ENCODE measurements at places on chromosomes 3 and 15.
A peak's percentile ranks its signal among the peaks of the same experiment; 100 is the strongest.

DNA sequence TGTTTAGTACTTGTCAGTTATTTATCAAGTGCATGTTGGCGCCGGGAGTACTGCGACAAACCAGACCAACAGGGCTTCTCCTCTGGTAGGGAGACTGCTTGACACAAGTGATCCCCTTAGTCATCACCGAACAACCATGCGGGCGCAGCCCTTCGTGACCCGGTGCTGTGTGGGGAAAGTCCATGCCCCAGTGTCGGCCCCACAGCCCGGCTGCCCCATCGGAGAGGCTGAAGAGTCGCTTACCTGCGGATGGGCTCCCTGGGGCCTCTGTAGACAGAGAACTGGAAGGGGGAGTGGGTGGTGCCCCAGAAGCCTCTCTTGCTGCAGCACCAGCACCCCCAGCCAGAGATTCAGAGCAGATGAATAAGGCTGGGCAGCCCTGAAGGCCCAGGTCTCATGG lies 90.3 kb upstream of the PRR23E start:
- DNase-seq, result no peak

DNA sequence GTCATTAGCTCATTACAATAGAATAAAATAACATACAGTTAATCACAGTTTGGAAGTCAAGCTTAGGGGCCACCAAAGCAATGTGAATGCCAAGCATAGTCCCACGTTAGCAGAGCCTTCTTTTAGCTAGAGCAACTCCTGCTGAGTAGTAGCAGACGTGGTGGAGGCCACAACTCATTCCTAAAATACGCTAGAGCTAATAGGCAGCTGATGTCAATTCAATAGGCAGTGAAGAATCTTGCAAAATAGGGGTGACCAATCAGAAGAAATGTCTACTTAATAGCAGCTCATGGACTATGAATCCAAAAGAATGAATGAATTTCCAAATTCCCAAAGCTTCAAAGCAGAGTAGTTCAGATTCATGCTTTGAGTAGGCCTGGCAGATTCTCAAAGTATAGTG lies 292.9 kb upstream of the RORA start:
- DNase-seq, result no peak

GRCh38 chr3:124363476-124363875 lies 366.8 kb upstream of the UMPS start:
- DNase-seq, result no peak

- DNase-seq, result no peak
Measured at GRCh38 chr15:66524838-66525237, 19.7 kb downstream of the ZWILCH start.

- DNase-seq, result no peak
Measured at GRCh38 chr3:42755681-42756578, 17.1 kb downstream of the CCDC13 start.

GRCh38 chr15:64842096-64842939 lies 603 bp downstream of the PLEKHO2 start:
- no peak for DNase-seq

GRCh38 chr15:88225461-88225860 lies 31.1 kb downstream of the NTRK3 start:
- no peak for DNase-seq

GRCh38 chr3:45592830-45593707 lies 1.5 kb upstream of the LIMD1 start:
- DNase-seq, result peak; percentile 65

- DNase-seq, result no peak
Measured at GRCh38 chr15:57036352-57036751, 117.9 kb downstream of the TCF12 start.

DNA sequence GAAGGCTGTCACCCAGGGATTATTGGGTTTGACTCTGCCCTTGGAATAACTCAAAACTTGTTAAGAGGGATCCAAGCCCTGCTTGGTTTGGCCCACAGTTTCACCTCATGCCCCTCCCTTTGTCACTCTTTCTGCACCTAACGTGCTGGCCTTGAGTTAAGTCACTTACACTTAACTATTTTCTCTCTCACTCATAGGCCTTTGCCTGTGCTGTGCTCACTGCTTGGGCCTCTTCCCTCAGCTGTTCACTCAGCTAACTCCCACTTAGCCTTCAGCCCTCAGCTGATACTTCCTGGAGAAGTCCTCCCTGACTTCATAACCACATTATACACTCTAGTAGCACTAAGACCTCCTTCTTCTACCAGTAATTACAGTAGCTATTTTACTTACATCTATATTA lies 133.3 kb downstream of the CMSS1 start:
- no peak for DNase-seq

Measured in D721Med (cell line).